ENCODE measurements at places on chromosomes 16 and 17.

DNA sequence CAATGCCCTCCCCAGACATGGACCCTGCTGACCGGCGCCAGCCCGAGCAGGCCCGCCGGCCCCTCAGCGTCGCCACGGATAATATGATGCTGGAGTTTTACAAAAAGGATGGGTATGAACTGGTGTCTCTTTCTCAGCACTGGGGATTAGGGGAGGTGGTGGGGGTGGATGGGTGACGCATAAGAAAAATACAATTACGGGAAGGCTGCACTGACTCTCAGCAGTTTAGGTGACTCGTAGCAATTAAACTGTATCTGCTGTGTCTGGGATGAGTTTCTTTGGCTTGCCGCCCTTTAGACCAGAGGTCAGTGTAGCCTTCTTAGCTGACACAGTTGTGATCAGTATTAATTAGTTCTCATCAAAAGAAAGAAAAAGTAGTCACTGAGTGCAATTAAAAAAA lies 59.0 kb downstream of the ELAC2 start:
- DNase-seq = no peak

DNA sequence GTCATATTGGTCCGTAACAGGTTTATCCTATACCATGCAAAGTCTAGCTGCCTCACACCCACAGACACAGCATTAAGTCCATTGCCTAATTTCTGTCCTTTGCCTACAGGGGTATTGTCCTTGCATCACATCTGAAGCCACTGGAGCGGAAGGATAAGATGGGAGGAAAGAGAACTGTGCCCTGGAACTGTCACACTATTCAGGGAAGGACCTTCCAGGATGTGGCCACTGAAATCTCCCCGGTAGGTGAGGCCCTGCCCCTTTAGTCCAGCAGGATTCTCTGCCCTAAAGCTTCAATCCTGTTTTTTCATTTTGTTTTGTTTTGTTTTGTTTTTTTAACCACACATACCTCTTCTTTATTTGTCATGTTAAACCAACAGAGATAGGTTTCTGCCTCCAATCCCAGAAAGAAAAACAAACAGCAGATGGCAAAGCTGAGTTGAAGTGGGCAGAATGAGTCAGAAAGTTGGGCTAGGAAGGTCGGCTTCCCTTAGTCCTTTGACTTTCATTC lies 2.2 kb upstream of the EFTUD2 start:
- peak; percentile 91 for DNase-seq

- DNase-seq = no peak
These were observed 8.2 kb upstream of the EIF1 start for GRCh38 chr17:41680426-41681040.

- DNase-seq = no peak
These were observed 725.7 kb upstream of the GOT2 start for GRCh38 chr16:59459806-59460205.

DNA sequence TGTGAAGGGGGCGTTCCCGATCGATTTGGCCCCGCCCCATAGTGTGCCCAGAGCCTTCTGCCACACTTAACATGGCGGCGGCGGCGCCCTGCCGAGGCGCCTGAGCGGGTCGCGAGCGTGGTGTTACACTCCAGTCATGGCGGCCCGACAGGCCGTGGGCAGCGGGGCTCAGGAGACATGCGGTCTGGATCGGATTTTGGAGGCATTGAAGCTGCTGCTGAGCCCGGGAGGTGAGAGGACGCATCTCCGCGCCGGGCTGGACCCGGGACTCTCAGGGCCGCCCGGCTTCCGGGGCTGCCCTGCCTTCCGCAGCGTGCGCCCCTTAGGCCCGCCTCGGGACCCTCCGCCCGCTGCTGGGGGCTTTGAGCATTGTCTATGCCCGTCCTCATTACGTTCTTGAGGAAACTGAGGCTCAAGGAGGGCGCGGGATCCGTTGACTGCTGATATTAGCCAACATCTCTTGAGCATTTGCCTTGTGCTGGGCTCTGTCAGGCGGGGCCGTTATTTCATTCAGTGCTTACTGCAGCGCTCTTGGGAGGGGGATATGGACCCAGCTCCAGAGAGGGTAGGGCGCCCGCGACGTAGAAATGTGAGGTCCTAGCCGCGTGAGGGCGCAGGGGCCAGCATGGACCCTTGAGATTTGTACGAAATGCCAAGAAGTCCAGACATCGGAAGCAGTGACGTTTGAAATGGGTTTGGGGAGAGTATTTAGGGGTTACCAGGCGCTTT lies at the start of gene TANGO6:
TANGO6 (plus strand) TSS at position 50 of the 729 bp plus-strand sequence; CDS start at position 137, 87 bp downstream.
- peak; percentile 88 for DNase-seq

DNA sequence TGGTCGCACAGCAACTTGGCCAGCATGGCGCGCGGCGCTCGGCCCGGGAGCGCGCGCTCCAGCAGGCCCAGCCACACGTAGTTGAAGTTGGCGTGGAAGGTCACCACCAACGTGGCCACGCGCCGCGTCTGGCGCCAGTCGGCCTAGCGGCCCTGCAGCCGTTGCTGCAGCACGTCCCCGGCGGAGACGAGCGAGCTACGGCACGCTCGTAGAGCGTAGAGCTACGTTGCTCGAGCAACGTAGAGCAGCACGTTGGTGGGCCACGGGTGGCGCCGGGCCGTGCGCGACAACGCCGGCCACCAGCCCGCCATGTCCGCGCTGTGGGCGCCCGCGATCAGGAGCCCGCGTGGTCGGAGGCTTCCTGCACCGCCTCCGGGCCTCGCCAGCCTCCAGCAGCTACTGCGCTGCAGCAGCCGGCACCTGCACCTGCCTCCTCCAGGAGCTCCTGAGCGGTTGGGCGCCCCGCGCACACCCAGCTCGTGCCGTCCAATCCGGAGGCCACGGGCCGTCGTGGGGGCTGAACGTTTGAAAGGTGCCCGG lies 13.4 kb upstream of the SULT1A1 start:
- DNase-seq = no peak

DNA sequence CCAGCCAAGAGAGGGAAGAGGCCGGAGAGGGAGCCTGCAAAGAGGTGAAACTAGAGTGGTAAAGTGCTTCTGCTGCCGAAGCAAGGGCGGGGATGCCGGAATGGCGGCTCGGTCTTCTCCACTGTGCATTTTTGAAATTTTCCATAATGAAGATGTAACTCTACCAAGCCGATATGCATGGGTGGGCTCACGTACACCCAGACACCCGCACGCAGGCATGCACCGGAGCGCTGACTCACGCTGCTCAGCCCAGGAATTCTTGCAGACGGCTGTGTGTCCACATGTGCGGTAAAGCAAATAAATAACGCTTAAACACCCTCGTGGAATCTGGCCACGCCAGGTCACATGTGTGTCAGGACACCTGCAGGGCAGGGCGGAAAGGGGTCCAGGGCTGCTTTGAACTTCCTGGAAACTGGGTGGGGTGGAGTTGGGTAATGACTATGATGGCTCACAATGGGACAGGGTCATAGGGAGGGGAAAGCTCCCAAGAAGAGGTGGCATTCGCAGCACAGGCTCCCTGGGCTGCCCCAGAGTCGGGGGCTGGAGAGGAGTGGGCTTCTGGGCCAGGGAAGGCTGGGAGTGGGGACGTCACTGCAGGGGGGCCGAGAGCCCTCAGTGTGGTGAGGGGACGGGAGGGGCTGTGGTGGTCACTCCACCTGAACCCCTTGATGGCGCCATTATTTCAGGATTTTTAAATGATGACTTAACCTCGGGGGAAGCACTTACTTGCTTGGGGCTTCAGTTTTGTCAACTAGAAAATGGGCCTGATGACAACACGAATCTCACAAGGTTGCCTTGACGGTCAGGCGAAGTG lies 265.5 kb downstream of the PARN start:
- DNase-seq = no peak

DNA sequence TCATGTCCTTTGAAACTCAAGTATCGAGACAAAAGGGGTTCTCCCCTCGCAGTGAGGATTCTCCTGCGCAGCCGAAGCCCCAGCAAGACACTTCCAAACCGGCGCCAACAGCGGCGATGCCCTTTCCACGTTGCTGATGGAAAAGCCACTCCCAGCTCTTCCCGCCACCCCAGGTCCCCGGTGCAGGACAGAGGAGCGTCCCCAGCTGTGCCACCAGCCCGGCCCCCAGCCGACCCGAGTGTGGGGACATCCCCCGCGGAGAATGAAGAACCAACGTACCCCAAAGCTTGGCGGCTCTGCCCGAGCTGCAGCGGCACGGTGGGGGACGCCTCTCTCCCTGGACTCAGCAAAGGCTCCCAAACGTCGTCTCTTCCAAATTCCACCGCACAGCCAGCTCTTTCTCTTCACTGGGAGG lies 573 bp downstream of the CHST6 start:
- DNase-seq = no peak

DNA sequence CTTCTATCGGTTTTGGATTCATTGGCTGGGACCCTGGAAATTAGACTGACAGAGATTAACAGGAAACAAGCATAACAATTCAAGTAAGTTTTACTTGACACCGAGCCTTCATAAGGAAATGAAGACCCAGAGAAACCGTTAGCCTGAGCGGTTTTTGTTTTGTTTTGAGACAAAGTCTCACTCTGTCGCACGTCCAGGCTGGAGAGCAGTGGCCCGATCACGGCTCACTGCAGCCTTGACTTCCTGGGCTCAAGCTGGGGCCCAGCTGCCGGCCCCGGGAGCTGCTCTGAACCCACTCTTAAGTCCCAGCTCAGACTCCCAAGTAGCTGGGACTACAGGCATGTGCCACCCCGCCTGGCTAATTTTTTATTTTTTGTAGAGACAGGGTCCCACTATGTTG lies 321.3 kb downstream of the SEC14L1 start:
- no peak for DNase-seq

GRCh38 chr17:48912476-48912875 lies 4.3 kb downstream of the UBE2Z start:
- DNase-seq = no peak

DNA sequence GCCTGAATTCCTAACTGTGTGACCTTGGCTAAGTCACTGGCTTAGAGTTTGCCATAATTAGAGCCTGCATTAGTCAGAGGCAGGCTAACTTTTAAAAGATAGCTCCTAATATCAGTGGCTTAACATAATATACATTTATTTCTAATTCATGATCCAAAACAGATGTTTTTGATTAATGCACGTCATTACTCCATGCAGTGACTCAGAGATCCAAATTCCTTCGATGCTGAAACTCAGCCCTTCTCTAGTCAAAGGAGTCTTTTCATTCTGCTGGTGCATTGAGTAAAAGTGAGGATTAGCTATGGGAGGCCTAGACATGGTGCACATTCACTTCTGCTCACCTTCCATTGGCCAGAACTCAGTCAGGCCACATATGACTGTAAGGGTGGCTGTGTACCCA lies 49.8 kb downstream of the IRX3 start:
- no peak for DNase-seq

GRCh38 chr16:316741-317464 lies 33.9 kb downstream of the PDIA2 start:
- no peak for DNase-seq

- DNase-seq = no peak
These were observed 495.4 kb downstream of the TOX3 start for GRCh38 chr16:52051414-52052172.

DNA sequence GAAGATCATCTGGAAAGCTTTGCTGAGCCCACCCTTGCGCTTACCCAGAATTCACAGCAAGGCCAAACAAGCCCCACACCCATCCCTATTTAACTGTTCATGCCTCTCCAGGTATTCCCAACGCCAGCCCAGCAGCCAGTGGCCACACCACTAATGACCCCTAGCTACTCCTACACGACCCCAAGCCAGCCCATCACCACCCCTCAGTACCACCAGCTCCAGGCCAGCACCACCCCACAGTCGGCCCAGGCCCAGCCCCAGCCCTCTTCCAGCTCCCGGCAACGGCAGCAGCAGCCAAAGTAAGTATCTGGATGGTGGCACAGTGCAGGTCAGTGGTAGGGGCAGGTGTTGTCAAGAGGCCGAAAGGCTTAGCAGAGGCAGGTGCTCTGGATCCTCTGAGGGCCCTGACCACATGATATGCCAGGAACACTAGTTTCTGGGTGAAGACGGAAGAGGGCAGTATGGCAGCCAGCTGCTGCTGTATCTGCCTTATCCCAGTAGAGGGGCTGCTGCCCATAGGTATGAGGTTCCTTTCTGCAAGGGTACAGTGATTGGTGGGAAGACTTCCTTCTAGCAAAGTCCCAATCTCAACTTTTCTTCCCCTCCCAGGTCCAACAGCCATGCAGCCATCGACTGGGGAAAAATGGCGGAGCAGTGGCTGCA lies 10.7 kb downstream of the PROCA1 start:
- DNase-seq = no peak

- DNase-seq = peak; percentile 30
These were observed 998 bp upstream of the SRSF1 start for GRCh38 chr17:58007781-58008706.

DNA sequence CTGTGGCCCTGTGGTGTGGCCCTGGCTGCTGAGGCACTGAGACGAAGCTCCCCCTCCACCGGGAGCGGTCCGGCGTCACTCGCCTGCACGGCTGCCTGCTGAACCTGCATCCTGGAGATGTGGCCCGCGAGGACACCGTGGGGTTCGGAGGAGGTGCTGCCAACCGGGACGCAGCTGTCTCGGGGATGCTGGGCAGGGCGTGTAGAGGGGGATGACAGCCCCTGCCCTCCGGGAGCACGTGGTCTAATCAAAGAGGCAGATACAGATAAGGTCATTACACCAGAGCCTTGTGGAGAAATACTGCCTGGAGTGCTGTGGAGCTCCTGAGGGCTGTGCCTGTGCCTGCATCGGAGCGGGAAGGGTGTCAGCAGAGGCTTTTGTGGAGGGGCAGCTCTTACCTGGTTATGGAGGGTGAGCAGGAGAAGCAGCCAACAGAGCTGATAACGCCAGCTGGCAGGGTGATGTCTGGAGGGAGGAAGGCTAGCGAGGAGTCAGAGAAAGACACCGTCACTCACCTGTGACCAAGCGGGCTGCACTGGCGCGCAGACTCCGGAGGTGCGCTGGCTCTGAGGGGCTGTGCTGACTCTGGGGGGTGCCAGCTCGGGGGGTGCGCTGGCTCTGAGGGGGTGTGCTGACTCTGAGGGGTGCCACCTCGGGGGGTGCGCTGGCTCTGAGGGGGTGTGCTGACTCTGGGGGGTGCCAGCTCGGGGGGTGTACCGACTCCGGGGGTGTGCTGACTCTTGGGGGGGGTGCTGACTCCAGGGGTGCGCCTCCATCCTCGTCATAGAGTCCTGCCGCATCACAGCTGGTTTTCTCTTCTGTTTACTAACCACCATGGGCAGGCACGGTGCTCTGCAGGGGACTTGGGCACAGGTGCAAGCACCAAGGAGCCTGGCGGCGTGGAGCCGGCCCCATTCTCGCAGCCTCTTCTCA lies 104.7 kb upstream of the CHMP6 start:
- DNase-seq = no peak

DNA sequence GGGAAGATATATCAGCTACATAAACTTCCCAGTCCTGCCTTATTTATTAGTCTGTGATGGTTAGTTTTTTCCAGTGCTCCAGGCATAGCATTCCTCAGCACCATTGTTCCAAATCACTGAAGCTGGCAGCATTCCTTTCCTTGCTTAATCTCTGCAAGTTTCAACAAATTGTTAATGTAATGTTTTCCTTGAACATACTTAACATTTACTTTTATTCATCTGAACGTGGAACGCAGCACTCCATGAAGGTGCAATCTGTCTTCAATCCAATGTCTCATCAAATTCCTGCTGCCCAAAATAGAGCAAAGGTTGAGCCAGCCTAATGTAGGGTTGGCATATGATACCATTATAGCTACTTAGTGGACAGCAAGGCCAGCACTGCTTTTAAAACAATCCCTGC lies 441.1 kb upstream of the RBFOX1 start:
- no peak for DNase-seq

- no peak for DNase-seq
These were observed 48.3 kb downstream of the PHLPP2 start for GRCh38 chr16:71676236-71676635.
